GM23338 (cell line): ENCODE measurements at places on chromosomes 2 and 18.

GRCh38 chr2:62740221-62740620, 34.7 kb downstream of the EHBP1 start:
- DNase-seq, result no peak

GRCh38 chr18:36867056-36867455, 38.1 kb downstream of the KIAA1328 start:
- no peak for DNase-seq

GRCh38 chr2:232022718-232023117, 61.2 kb downstream of the DIS3L2 start:
- no peak for DNase-seq

GRCh38 chr2:64179582-64180321, 35.5 kb upstream of the PELI1 start:
- DNase-seq, result no peak

- no peak for DNase-seq
These were observed 146.2 kb upstream of the MSH6 start for GRCh38 chr2:47636596-47637264.

- no peak for DNase-seq
These were observed 135.2 kb downstream of the NYAP2 start for GRCh38 chr2:225534697-225535096.
